Colonic mucosa (tissue), 4 donors: ENCODE measurements at places on chromosomes 6 and 20. TPM values are rescaled to one million over a fixed set of nuclear protein-coding genes. Genes with fewer than 3 reads are reported as not detected.
A peak's percentile ranks its signal among the peaks of the same experiment; 100 is the strongest.

The SERINC1 gene
- 83.1 TPM for total RNA-seq

DNA sequence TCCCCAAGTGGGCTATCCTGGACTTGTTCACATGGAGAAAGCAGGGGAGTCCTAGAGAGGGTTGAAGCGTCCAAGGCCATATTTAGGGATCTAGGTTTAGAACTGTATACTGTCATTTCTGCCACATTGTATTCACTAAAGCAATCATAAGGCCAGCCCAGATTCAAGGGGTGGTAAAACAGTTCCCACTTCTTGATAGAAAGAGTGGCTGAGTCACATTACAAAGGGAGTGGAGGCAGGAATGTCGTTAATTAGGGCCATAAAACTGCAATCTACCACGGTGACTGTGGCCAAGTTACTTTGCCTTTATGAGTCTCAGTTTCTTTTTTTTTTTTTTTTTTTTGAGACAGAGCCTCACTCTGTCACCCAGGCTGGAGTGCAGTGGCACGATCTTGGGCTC lies 7.4 kb upstream of the UBR2 start:
- peak; percentile 74 for DNase-seq

DNA sequence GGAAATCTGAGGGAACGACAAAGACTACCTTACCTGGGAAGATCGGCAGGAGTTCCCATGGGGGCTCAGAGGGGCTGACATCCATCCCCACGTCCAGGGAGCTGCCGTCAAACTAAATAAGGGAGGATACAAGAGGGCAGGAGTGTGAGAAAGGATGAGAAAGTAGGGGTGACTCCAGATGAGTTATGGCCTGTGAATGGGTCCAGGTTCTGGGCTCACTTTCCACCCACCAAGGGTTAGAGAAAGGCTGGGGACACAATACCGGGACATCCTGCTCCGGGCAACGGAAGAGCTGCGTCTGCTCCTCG lies 683 bp downstream of the ATF6B start:
- DNase-seq: no peak

DNA sequence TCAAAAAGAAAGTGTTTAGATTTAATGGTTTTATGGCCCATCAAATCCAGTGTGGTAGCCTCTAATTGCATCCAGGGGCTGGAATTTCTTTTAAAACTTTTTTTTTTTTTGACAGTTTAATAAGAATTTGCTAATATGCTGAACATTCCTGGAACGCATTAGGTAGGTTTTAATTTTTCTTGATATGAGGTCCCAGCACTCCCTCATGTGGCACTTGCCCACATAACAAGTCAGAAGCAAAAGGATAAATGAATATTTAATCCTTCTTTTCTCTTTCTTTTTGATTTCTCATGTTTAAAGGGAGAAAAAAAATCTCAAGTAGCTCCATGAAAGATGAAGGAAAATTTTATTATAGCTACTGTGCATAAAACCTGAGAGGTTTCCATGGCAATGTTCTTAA lies 13.5 kb downstream of the HAO1 start:
- DNase-seq: no peak

DNA sequence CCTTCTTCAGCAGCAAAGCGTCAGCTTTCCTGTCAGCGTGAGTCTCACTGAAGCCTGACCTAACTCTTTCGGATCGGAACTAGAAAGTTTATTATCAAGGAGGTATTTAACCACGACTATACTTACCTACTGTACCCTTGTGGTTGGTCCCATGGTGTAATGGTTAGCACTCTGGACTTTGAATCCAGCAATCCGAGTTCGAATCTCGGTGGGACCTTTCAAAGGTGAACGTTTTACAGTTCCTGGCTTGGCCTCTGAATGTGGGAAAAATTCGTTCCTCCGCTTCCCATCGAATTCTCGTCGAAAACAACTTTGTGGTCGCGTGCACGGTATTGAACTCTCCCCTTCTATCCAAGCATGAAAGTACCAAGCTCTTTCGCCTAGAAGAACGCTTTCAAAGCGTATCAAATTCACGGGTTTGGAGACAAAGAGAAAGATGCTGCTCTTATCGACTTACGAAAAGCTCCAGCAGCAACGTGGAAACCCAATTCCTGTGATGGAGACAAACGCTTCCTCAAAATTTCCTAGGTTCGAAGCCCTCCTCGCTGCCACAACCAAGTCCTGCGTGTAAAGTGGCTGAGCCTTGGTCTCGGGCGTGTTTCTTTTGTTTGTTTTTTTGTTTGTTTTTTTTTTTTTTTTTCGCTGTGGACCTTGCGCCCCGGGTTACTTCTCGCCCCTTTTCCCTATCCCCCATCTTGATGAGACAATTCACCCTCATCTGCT lies 63.7 kb downstream of the GPX5 start:
- peak; percentile 73 for DNase-seq

The ASIP gene
- not detected for total RNA-seq

- no peak for DNase-seq
Measured at GRCh38 chr20:41141153-41141815, 3.9 kb downstream of the PLCG1 start.

DNA sequence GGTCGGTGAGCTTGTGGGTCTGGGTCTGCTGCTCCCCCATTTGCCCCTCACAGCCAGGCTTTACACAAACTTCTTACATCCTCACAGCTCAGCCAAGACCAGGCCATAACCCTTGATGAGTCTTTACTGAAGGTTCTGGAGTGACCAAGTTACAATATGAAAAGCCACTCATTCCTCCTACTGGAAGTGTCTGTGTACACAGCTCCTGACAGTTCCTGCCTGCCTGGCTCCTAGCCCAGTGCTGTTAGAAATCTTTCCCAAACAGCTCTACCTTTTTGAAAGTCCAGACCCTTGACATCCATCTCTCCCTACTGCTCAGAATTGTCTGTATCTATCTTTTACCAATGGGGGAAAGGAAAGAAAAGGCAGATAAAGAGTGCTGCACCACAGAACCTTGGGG lies 106.9 kb downstream of the PAX1 start:
- DNase-seq: no peak

DNA sequence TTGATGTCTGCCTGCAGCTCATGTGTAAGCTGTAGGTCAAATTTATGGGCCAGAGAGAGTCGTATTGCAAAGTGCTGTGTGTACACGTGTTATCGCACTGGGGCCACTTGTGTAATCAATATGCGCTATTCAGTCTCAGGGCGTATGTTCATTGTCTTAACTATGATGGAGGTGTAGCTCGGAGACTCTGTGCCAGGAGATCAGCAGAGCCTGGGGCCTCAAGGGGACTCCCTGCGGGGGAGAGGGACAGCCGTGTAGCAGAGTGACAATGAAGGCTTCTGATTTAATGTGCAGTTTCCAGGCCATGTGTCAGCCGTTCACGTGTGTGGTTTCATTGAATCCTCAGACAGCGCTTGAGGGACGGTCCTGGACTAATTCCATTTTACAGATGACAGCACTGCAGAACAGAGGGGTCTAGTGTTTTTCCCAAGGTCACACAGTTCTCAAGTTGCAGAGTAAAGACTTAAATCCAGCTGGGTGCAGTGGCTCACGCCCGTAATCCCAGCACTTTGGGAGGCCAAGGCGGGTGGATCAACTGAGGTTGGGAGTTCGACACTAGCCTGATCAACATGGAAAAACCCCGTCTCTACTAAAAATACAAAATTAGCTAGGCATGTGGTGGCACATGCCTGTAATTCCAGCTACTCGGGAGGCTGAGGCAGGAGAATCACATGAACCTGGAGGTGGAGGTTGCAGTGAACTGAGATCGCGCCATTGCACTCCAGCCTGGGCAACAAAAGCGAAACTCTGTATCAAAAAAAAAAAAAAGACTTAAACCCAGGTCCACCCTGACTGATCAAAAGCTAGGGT lies 242.5 kb downstream of the PREX1 start:
- peak; percentile 37 for DNase-seq

DNA sequence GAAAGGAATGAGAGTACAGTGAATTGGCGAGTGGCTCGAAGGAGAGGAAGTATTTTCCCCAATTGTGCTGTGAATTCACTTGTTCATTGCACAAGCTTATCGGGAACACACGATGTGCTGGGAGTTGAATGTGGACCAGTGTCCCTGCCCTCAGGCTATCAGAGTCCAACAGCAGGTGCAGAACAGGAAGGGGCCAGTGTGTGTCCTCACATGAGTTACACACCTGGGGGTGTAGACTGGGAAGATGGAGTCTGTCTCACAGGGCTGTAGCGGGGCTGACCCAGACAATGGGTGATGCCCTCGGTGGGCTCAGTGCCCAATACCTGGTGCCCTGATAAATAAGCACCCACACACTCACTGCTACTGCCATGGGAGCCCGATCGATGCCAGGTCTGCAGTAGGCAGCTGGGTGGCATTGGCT lies 14.4 kb downstream of the DUSP22 start:
- no peak for DNase-seq

The UST gene
- total RNA-seq: 2.7 TPM

The CTCFL gene
- total RNA-seq: 0.47 TPM

The GATA5 gene
- 0.10 TPM for total RNA-seq

The ELOVL2 gene
- total RNA-seq: 0.11 TPM

The RHAG gene
- 0.54 TPM for total RNA-seq

The GSTA3 gene
- not detected for total RNA-seq

DNA sequence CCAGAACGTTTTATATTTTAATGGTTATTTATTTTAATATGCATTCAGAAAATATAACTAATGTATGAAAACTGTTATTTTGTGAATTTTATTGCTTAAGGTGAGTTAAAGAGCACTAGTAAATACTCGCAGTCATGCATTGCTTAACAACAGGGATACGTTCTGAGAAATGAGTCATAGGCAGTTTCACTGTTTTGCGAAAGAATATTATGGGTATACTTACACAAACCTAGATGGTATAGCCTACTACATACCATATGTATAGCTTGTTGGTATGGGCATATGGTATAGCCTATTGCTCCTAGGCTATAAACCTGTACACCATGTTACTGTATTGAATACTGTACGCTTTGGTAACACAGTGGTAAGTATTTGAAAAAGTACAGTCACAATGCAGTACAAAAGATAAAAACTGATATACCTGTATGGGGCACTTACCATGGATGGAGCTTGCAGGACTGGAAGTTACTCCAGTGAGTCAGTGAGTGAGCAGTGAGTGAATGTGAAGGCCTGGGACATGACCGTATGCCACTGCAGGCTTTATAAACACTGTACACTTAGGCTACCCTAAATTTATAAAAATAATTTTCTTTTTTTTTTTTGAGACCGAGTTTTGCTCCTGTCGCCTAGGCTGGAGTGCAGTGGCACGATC lies 38.5 kb downstream of the ARFGEF2 start:
- no peak for DNase-seq

DNA sequence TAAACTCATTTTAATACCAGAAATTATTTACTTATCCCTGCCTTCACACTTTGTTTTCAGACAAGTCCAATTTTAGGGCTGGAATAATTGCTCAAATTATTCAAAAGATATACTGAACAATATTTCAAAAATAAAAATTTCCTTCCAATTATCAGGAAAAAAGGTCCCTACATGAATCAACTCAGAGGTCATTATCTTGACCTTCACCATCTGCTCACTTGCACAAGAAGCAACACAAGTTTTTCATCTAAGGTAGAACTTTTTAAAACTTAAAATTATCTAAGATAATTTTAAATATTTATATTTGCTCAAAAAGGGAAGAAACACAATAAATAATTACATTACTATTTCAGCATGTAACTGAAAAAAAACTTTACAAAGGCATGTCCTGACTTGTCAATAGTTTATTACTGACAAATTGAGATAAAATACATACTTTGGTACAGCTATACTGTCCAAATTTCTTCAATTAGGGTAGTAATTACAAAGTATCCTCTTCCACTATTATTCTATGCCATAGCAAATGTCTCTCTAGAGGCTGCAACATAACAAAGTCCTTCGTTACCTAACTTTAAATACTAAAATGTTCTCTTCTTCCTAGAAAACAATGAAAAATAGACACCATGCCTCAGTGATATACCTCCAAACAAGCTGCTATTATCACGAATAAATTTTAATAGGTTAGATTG lies 2.4 kb downstream of the CEP85L start:
- no peak for DNase-seq

DNA sequence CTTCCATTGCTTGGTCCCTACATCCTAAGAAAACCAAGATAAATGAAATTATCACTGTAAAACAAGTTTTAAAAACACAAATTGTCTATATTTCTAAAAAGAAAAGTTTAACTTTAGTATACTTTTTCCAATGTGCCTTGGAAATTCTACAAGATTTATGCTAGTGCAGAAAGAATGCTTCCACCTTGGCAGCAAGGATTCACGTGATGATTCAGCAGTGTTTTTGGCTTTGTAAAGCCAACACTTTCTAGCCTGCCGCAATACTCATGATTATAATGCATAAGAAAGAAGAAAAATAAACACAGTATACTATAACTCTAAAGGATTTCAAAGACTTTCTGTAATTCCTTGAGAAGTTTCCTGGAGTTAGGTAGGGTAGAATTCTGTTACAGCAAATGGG lies 442.7 kb downstream of the TENT5A start:
- DNase-seq: no peak

The C4A gene
- total RNA-seq: 23.4 TPM

GRCh38 chr20:32980990-32981389 lies 23.2 kb downstream of the SUN5 start:
- DNase-seq: no peak

The ARFGEF3 gene
- total RNA-seq: 22.2 TPM

DNA sequence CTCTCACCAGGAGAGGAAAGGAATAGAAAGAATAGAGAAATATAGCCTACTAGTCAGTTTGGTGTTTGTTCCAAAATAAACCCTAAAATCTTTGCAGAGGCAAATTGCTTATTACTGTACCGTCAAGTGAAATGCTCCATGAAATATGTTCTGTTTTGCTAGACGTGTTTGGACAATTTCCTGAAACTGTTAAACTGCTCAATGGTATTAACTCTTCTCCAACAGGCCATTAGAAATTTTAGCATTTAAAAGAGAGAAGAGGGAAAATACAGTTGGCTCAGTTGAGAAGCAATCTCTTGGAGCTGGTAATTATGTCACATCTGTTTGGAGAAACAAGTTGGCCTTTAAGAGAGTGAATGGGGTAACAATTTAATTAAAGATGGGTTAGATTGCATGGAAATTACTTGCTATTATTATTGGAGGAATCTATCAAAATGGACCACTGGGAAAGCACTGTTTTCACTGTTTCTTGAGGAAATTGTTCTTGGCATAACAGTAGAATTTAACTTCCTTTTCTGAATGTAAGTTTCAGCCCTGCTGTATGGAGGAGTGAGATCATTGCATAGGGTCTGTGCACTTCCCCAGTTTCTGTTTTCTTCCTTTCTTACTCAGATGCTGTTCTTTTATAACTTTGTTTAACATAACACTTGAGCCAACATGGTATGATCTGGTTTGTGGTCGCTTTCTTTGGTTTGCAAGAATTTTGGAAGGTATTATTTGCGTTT lies 373.6 kb downstream of the PLCB1 start:
- DNase-seq: no peak

The LY6G5C gene
- 1.9 TPM for total RNA-seq

- peak; percentile 10 for DNase-seq
Measured at GRCh38 chr6:170180671-170181337, 110.1 kb downstream of the DLL1 start.
